Bladder microvascular endothelial cell (primary cell): ENCODE measurements at places on chromosomes 5 and 9. TPM values are rescaled to one million over a fixed set of nuclear protein-coding genes. Genes with fewer than 3 reads are reported as not detected.

The SV2C gene
- not detected in 2 replicates for total RNA-seq

The SKP1 gene
- 124 and 322 TPM in 2 replicates for total RNA-seq

The TNFSF15 gene
- total RNA-seq: 0.32 and 11.5 TPM in 2 replicates

The SPEF2 gene
- 0.63 and 0.81 TPM in 2 replicates for total RNA-seq

The PCDHB12 gene
- total RNA-seq: 0.16 and 1.3 TPM in 2 replicates

The JMY gene
- total RNA-seq: 5.5 and 16.1 TPM in 2 replicates

The SPINK6 gene
- not detected in 2 replicates for total RNA-seq

The TTC23L gene
- total RNA-seq: not detected in 2 replicates

The TRPM6 gene
- 1.8 and 2.3 TPM in 2 replicates for total RNA-seq

The PROB1 gene
- 2.1 and 5.8 TPM in 2 replicates for total RNA-seq
